D721Med (cell line): ENCODE measurements at places on chromosomes 11 and 22.
A peak's percentile ranks its signal among the peaks of the same experiment; 100 is the strongest.

DNA sequence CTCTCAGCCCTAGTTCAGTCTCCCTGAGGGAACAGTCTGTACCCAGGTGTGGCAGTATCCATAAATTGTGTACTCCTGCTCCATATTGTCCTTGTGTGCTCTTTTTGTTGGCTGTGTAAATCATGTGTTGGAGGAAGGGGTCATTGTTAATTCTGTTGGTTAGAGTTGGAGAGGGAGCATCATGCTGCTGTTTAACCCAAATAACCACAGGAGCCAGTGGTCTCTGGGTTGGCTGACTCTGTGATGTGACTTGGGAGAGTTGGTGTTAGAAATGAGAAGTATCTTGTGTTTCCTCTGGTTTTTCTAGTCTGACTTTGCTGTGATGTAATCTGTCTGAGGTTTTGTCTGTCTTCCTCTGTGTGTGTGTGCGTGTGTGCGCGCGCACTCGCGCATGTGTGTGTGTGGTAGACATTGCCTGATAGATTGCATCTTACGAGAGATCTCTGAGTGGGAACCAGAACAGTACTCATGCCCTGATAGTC lies 30.5 kb downstream of the CTNND1 start:
- DNase-seq, result no peak

- no peak for DNase-seq
Observed at GRCh38 chr22:22878211-22878570, 9.4 kb upstream of the IGLL5 start.

DNA sequence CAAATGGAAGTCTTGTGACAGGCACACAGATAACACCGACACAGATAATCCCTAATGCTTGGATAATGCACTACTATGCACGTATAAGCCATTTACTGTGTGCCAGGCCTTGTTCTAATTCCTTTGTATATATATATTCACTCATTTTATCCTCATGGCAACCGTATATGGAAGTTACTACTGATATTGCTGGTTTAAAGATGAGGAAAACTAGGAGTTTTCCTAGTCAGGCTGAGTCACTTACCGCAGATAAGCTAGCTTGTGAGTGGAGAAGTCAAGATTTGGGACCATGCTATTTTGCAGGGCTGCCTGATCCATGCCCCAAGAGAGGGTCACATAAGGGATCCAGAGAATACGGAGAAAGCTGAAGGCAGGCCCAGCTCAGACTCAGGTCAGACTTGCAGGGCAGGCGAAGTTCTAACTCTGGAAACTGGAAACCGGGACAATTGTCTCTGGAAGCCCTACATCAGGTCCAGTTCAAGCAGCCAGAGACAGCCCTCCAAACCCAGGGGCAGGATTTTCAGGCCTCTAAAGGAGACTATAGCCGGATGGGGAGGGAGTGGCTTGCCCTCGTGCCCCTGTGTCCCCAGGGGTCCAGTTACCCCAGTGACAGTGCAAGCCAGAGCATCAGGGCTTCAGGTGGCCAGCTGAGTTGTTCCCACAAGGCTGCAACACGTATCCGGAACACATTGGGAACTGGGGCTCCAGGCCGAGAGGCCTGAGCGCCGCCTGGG lies 534.8 kb downstream of the INSC start:
- no peak for DNase-seq

DNA sequence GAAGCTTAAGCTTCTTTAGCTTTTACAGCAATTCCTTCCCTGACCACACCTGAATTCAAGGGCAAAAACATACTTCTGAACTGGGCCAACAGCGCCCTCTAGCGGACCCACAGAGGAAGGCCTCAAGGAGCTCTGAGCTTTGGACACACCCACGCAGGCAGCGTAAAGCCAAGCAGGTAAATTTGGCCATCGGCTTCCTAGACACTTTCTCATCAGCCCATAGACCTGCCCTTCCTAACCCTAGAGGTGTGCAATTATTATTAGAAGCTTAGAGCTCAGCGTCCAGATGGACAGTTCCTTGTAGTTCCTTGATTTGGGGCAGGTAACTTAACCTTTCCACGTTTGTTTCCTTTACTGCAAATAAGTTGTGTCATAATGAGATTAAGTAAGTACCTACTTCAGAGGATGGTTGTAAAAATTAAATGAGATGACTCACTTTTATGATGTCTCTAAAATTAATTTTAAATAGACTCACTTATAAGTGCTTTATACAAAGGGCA lies 25.7 kb upstream of the HMGXB4 start:
- DNase-seq, result peak; percentile 13

DNA sequence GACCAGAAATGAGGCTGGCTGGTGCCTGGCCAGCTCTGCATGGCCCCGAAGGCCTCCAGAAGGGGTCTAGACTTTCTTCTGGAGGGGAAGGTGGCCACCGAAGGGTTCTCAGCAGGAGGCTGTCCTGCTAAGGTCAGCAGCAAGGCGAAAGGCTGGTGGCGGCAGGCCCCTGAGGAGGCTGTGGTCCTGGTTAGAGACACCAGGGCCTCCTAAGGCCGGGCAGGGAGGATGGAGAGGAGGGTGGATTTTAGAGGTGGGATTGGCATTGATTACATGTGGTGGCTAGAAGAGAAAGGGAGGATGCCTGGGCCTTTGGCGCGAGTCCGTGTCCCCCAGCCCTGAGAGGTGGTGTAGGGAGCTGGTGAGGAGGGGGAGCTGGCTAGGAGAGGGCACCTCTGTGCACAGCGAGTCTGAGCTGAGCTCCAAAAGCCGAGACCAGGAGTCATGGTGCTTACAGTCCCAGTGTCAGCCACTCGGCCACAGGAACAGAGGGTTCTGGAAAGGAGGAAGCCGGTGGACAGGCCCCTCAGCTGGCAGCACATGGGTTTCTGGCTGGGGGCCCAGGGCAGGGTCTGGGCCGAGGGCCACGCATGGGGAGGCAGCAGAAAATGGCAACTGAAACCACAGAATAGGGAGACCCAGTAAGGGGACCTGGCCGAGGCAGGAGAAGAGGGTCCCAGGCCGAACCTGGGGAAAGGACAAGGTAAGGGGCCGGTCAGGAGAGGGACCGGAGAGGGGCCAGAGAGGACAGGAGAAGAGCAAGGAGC lies 2.5 kb downstream of the FERMT3 start:
- DNase-seq, result no peak

GRCh38 chr22:45672564-45673481 lies 1.2 kb downstream of the ATXN10 start:
- DNase-seq, result no peak

- DNase-seq, result no peak
Observed at GRCh38 chr11:84719935-84720577, 907.1 kb downstream of the DLG2 start.

DNA sequence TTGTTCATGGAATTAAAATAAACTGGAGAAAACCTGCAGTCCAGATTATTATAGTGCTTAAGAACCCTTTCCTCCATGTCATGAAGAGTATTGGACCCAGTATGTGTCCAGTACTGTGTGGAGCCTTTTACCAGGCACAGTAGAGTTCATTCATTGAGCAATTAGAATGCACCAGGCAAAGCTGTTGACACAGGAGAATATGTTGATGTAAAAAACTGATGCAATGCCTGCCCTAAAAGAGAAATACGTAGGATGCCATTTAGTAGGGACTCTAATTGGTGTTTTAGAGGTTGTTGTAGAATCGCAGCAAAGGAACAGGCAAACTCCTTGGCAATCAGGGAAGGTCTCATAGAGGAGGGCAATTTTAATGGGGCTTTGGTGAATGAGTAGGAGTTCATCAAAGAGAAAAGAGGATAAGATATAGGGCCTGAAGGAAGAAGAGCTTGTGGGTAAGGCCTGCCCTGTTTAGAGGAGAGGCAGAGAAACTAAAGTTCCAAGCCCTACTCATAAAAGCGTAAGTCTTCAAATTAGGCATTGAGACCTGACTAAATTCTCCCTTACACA lies 126.4 kb downstream of the SEZ6L start:
- no peak for DNase-seq

GRCh38 chr11:8808226-8808585 lies 102.8 kb upstream of the AKIP1 start:
- no peak for DNase-seq

DNA sequence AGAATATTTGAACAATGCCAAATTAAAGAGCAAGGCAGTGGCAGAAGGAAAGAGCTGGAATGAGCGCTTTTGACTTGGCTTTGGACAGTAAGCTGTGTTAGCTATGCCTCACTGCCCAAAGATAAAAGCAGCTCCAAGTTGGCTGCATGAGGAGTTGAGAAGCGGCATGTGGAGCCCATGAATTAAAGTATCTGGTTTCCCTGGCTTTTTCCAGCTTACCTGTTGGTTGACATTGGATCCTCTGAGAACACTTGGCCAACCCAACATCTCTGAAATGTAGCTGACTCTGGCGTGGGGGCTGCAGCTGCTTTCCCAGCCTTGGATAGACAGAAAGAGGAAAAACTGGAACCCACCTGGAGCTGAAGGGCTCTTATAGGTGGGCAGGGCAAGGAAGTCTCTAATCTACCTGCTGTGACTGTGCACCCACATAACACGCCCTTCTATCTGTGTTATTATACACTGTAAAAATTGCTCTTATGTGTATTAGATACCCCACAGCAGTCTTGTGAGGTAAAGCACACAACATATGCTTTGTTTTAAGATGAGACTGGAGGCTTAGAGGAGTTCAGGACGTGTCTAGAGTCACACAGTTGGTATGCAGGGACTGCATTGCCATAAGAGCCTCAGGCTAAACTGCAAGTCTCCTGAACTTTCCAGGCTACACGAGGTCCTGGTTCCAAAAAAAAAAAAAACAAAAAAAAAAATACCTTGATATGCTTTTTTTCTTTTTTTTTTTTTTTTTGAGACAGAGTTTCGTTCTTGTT lies 5.8 kb downstream of the UBASH3B start:
- no peak for DNase-seq
